ENCODE measurements at places on chromosomes 7 and 10.

DNA sequence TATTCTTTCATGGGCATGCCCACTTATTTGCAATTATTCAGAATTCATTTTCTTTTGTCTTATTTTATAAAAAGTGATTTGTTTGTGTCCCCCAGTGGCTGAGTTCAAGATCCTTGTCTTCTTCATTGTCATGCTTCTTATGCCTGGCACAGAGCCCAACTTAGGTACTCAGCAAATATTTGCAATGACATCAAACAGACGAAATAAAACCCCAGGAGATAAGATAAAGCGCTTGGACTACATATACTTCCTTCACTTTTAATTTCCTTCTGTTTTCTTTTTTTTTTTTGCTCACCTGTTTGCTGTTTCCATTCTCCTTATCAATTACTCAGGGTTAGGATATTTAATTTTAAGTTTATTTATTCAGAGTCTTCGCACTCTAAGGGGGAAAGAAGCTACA, 225.0 kb downstream of the SDHAF3 start:
- no peak for DNase-seq

- no peak for DNase-seq
These were observed 19.8 kb upstream of the TMEM273 start for GRCh38 chr10:49207936-49208487.

DNA sequence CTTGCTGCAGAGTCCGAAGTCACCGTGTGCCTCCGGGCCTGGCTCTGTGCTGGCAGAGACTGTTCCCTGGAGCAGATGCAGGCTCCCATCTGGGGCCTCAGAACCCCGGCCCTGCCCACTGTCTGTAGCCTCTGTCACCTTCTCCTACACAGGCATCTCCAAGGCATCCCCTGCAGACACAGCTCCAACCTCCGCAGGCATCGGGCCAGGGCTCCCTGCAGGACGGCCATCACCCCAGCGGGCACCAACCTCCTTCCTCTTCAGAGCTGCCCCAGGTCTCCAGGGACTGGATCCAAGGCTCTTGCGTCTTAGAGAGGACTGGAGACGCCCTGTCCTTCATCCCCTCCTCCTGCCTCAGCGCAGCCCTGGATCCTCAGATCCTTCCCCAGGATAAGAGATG, 69.9 kb upstream of the MYL10 start:
- no peak for DNase-seq

GRCh38 chr10:70227548-70228320, 5.5 kb downstream of the PPA1 start:
- DNase-seq, result no peak

- no peak for DNase-seq
These were observed 219.6 kb downstream of the PTEN start for GRCh38 chr10:88082806-88083596.

DNA sequence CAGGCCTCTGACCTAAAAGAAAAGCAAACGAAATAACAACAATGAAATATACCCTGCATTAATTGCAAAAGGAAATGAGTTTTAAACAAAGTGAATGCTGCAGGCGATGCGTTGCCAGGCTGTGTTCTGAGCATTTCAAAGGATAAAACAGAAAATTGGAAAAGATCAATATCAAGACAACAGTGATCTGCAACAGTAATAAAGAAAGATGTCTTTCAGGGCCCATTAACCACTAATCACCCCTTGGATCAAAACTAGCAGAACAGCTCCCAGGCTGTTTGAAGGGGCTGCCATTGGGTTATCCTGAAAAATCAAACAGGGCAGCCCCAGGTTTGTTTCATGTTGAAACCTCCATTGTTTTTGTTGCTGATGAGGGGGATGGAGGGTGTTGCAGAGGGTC, 219.2 kb downstream of the FGFR2 start:
- DNase-seq, result no peak

DNA sequence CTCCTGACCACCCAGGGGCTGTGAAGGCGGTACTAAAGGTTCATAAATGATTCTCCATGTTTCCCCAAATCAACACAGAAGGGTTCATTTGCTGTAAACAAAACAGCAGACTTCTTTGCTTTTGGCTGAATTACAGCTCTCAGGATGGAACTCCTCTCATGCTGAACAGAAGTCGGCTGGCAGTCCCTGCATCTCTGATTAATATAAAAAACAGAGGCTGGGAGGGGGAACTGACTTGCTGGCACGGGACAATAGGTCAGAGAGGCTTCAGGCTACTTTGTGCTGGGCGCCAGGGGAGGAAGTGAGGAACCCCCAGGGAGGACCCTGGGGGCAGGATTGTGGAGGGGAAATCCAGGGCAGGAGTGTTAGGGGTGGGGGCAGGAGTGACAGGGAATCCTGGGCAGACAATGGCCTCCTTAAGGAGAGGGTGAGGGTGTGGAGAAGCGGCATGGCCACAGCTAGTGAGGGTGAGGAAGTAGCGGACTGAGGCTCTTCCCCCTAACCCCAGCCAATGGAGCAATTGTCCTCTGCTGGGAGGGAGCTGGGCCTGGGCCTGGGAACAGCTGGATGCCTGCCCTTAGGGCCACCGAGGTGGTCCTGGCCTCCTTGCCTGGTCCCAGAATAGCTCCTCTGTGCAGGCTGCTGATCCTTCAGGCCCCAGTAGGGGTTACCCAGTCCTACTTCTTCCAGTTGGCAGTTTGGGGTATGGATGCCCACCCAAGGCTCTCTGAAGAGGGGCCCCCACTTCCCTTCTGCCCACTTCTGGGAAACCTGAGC, 9.2 kb upstream of the SFRP5 start:
- no peak for DNase-seq

DNA sequence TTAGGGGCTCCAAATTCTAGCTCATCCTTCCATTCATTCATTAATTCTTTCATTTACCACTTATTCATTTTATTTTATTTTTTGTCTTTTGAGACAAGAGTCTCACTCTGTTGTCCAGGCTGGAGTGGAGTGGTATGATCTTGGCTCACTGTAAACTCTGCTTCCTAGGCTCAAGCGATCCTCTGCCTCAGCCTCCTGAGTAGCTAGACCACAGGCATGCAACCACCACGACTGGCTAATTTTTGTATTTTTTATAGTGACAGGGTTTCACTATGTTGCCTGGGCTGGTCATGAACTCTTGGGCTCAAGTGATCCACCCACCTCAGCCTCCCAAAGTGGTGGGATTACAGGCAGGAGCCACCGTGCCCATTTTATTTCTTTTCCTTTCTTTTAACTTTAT, 31.6 kb downstream of the FGF8 start:
- no peak for DNase-seq

Measured in AG09309 (cell line).